ENCODE measurements at places on chromosomes 3 and 15.

DNA sequence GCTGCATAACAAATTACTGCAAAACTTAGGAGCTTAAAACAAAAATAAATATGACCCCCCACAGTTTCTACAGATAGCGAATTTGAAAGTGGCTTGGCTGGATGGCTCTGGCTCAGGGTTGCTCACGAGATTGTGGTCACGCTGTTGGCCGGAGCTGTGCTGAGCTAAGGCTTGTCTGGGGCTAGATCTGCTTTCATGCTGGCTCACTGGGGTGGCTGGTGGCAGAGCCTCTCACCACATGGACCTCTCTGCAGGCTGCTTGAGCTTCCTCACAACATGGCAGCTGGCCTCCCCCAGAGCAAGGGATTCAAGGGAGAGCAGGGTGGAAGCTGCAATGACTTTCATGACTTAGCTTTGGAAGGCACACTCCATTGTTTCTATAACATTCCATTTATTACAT is 354.1 kb downstream of the SHQ1 start:
- no peak for DNase-seq

DNA sequence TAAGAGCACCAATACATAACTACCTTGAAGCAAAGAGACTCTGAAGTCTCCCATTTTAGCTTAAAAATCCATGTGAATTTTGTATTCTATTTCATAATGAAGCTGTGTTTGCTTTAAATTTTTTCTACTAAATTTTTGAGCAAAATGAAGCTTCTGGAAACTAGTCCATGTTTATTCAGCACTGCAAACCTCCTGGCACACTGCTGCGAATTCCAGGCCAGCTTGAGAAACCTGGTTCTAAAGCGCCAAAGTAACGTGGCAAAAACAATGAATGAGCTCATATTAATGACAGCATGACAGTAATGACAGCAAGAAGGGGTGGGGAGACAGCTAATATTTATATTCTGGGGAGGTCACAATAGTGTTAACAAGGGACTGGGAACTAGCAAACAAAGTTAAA is 25.7 kb downstream of the CEP152 start:
- no peak for DNase-seq

DNA sequence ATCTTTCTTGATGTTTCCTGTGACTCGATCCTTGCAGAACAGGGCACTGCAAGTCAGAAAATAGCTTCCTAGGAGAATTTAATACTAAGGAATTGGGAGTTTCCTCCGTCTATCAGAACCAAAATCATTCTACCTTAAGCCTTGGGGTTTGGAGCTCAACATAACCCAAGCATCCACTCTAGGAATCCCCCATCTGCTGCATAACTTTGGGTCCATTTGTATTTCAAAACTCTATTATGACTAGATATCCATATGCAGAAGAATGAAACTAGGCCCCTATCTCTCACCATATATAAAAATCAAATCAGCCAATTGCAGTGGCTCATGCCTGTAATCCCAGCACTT is 61.7 kb upstream of the AKAP13 start:
- no peak for DNase-seq

DNA sequence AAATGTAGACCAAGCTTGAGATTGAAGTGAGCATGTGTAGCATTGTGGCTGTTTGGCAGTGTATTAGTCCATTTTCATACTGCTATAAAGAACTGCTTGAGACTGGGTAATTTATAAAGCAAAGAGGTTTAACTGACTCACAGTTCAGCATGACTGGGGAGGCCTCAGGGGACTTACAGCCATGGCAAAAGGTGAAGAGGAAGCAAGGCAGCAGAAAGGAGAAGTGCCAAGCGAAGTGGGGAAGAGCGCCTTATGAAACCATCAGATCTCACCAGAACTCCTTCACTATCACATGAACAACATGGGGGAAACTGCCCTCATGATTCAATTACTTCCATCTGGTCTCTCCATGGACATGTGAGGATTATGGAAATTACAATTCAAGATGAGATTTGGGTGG is 8.6 kb upstream of the CERS3 start:
- DNase-seq, result peak; percentile 81

DNA sequence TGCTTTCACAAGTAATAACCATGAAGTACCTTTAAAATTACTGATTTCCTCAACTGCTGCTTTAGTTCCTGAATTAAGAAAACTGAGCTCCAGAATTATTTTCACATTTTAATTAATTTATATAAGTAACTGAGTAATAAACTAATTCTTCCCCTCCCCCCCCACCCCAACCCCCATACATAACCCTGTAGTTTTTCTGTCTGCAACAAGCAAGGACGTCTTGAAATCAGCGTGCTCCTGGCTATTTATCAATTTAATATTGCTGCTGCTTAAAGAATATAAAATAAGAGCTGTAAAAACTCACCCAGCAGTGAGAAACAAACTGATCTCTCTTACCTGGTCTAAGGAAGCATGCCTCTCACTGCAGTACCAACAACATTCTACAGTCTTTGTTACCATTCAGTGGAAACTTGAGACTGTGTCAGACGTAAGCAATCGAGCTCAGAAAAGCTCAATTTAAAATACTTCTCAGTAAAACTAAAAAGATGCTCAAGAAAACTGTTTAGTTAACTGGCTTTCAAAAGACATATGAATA is 121.0 kb downstream of the TFDP2 start:
- DNase-seq, result peak; percentile 94

GRCh38 chr3:38493031-38493430 is 3.1 kb upstream of the EXOG start:
- no peak for DNase-seq

Data from AML-193 (cell line).